Stimulated activated CD4-positive, alpha-beta T cell treated with anti-CD3 and anti-CD28 coated beads, Interleukin-4, amount 100 ng/mL, for 24 hours (primary cell): ENCODE measurements at places on chromosomes 2 and 18.
A peak's percentile ranks its signal among the peaks of the same experiment; 100 is the strongest.

- DNase-seq, result no peak
Measured at GRCh38 chr2:130818809-130819208, 17.9 kb upstream of the ARHGEF4 start.

GRCh38 chr2:183530333-183530901 lies 406.2 kb downstream of the NUP35 start:
- DNase-seq, result no peak

DNA sequence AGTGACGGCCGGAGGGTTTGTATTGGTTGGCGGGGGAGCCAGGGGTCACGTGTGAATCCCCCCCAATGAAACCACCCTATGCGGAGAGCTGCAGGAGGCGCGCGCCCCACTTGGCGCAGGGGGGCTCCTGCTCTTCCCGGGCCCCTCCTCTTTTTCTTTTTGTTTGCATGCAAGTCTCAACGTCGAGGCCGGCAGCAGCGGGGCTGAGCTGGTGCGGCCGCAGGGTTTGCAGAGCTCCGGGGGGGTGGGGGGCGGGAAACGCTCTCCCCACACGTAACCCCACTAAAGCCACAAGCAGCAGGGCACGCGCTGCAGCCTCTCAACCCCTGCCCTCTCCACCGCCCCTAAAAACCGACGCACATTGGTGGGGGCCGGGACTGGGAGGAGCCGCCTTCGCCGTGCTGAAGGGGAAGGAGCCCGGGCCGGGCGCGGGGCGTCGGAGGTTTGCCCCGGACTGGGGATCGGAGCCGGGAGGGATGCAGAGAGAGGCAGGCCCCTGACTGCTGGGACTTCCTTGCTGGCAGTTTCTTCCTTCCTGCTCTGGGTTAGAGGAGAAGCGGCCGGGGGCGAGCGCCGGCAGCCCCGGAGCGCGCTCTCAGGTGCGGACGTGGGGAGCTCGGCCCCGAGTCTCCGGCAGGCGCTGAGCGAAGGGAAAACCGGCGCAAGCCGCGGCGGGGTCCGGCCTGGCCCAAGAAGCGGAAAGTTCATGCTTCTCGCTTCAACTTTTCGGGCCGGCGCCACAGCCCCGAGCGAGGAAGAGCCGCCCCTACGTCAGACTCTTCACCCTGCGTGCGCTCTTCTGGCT lies 864 bp downstream of the LBH start:
- DNase-seq, result peak; percentile 71

- DNase-seq, result no peak
Measured at GRCh38 chr2:72972352-72973136, 55.2 kb downstream of the EMX1 start.

- DNase-seq, result peak; percentile 9
Measured at GRCh38 chr18:811182-811891, 705 bp downstream of the YES1 start.

GRCh38 chr2:191255271-191255670 lies 10.1 kb downstream of the MYO1B start:
- no peak for DNase-seq

GRCh38 chr18:40752316-40752715 lies 1202.7 kb upstream of the PIK3C3 start:
- no peak for DNase-seq

GRCh38 chr18:68679528-68679927 lies 35.4 kb downstream of the TMX3 start:
- no peak for DNase-seq

- no peak for DNase-seq
Measured at GRCh38 chr2:108364676-108365297, 13.0 kb upstream of the SULT1C4 start.

- DNase-seq, result no peak
Measured at GRCh38 chr18:46321955-46322354, 217.8 kb downstream of the HAUS1 start.

DNA sequence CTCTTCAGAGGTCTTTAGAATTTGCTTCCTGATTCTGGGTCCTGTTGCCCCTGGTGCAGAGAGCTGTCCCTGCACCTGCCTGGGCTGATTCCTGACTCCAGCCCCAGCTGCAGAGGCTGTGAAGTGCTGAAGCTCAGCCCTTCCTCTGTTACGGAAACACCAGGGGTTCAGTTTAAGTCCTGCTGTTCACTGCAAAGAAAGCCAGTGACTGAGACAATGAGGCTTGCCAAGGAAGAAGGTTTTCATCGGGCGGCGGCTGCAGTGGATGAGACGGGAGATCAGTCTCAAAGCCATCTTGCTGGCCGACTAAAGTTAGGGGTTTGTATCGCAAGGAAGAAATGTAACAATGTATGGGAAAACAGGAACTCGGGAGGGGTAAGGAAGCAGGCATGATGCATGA lies 142.4 kb upstream of the ZNF236 start:
- DNase-seq, result no peak

DNA sequence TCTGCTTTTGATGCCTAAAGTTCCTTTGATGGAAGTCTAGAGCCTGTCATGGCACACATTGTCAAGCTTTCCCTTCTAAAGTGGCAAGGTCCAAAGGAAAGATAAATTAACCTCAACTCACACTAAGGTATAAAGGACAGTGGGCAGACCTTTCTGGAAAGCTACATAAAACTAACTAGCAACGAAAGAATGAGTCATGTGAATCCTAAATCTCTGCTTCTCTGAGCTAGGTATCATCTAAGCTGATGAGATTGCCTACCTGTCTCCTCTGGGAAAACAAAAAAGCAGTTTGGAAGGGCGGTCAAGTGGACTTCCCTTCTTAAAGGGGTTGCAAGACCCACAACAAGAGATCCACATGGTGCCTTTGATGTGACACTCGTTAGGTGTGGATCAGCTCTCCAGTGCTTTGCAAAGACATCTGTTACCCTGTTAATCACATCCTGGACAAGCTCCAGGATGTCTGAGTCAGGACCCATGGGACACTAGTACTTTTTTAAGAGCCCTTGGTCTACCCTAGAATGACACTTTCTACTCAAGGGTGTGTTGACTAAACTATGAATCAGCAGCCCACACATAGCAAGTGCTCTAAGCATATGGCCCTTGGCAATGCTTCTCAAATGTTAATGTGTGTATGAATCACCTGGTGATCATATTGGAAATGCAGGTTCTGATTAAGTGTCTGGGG lies 173.5 kb downstream of the ALK start:
- DNase-seq, result peak; percentile 6

DNA sequence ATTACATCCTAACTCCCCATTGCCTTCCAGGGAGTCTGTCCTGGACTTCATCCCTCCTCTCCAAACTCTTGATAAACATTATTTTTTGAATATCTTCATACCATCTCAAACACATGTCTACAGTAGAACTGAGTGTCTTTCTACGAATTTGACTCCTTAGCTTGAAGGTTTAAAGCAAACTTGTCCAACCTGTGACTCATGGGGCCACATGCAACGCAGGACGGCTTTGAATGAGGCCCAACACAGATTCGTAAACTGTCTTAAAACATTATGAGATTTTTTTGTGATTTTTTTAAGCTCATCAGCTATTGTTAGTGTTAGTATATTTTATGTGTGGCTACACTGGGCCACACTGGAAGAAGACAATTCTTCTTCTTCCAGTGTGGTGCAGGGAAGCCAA lies 98.1 kb downstream of the PARD3B start:
- DNase-seq, result no peak

GRCh38 chr2:147567136-147567535 lies 277.7 kb upstream of the ACVR2A start:
- DNase-seq, result no peak

GRCh38 chr18:3604498-3605408 lies 154.8 kb downstream of the TGIF1 start:
- peak; percentile 49 for DNase-seq

DNA sequence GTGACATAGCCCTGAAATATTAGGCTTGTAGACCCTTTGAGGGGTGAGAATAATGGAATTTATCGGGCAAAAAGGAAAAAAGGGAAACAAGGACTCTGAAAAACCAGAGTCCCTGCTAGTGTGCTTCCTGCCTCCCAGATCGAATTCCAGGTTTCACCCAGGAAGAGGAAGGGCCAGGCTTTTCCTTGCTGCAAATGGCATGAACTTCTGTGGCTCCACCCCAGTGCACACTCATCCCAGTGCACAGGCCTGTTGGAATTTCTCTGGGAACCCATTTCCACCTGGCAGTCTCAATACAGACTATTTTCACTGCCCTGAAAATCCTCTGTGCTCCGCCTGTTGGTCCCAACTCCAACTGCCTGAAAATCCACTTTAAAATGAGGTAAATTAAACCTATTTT lies 29.9 kb downstream of the C18orf54 start:
- DNase-seq, result no peak

GRCh38 chr2:224098481-224099230 lies 59.6 kb upstream of the SERPINE2 start:
- DNase-seq, result no peak

- no peak for DNase-seq
Measured at GRCh38 chr2:18243816-18244215, 316.6 kb downstream of the RDH14 start.

- DNase-seq, result no peak
Measured at GRCh38 chr2:206614811-206615210, 27.5 kb upstream of the FAM237A start.

DNA sequence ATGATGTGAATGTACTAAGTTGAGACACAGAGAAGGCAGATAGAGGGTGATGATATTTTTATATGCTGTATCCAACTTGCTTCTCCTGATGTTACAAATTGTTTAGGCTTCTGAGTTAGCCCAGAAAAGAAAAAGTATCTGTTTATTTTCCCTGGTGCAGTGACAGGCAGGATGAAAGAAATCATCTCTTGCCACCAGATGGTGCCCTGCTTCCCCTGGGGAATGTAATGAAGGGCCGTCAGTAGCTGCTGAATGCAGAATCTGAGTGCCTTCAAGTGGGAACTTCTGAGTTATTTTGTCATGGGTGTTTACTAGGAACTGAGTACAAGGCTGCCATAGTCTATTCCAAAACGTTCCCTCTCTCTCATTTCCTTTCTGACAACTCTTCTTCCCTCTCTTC lies 525.6 kb downstream of the MBD2 start:
- no peak for DNase-seq

- DNase-seq, result no peak
Measured at GRCh38 chr18:13580991-13581390, 145.4 kb downstream of the FAM210A start.

GRCh38 chr2:156396126-156396525 lies 40.1 kb upstream of the GPD2 start:
- DNase-seq, result no peak

DNA sequence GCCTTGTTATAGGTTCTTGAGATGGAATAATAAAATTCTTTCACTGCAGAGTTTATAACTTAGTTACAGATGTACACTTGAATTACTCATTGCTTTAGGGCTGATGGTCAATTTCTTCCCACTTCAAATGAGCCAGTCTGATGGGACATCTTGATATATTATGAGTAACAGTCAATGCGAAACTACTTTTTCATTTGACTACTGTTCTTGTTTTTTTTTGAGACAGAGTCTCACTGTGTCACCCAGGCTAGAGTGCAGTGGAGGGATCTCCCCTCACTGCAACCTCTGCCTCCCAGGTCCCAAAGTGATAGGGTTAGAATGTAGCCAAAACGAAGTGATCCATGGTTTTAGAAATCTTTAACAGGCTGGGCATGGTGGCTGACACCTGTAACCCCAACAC lies 57.1 kb downstream of the ST3GAL5 start:
- DNase-seq, result no peak

GRCh38 chr2:191316246-191316994 lies 71.2 kb downstream of the MYO1B start:
- no peak for DNase-seq

DNA sequence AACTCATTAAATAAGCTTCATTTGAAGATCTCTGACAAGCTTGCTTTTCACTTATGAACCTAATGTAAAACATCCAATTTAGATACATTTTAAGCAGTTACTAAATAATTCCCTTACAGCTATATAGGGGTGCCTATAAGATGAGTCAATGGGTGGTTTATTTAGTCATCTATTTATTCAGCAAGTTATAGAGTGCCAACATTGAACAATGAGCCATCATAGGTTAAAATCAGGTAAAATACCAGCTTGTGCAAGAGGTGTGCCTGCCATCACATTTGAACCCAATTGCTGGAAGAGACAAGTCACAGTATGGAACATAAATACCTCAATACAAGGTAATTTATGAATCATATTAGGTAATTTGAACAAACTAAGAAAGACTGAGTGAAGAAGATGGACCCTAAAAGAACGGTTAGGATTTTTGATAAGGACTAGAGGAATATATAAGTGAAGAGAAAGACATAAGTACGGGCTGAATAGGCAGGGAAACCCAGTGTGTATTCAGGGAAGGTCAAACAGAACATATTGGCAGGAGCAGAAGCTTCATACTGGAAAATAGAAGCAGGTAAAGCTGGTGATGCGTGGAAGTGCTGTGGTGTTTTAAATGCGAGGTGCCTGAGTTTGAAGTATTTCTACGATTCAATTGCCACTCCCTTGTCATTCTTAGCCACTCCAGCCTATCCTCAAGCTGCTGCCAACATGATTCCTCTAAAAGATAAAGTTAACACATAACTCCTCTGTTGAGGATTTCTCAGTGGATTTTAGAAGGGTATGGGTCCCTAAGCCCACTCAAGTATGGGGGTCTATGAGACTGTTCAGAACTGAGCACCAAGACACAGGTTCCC lies 18.9 kb upstream of the STAT4 start:
- no peak for DNase-seq

- no peak for DNase-seq
Measured at GRCh38 chr18:12828116-12829051, 55.7 kb downstream of the PTPN2 start.

DNA sequence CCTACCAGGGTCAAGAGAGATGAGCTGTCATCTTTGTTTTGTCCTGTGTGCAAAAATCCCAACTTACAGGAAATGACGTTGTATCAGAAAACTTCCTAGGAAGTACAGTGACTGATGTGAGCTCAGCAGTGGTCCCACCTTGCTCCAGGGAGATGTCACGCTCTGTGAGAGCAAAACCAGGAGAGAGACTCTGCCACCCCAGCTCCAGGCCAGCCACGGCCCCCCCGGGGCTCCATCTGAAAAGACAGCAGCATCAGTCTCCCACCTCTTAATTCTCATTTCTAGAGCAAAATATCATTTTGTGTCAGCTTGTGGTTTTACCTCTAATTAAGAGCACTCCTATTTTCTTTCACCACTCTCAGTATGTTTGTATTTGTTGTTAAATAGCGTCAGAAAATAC lies 57.5 kb downstream of the MYL12B start:
- no peak for DNase-seq

DNA sequence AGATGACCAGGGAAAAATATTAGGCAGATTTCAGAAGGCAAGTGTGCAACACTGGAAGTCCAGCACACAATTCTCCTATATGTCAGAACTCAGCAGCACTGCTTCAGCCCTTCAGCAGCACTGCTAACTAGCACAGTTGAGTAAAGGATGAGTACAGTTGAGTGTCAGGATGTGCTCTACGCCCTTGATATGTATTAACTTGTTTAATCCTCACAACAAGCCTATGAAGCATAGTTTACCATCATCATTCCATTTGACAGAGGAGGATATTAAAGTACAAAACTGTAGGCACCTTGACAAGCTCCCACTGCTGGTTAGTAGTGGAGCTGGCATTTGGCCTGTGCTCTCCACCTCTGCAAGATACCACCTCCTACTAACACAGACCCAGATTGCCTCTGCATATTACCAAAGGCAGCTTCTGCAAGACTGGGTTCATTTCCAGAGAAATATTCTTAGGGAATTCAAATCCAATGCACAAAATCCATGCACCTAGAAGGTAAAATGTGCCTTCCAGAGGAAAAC lies 230.8 kb downstream of the ANAPC1 start:
- DNase-seq, result no peak
